ENCODE measurements at places on chromosomes 5 and 9.

- DNase-seq: no peak
Observed at GRCh38 chr9:75200892-75201470, 112.7 kb downstream of the OSTF1 start.

- DNase-seq: peak; percentile 84
Observed at GRCh38 chr5:176413255-176413565, 3.1 kb downstream of the CLTB start.

DNA sequence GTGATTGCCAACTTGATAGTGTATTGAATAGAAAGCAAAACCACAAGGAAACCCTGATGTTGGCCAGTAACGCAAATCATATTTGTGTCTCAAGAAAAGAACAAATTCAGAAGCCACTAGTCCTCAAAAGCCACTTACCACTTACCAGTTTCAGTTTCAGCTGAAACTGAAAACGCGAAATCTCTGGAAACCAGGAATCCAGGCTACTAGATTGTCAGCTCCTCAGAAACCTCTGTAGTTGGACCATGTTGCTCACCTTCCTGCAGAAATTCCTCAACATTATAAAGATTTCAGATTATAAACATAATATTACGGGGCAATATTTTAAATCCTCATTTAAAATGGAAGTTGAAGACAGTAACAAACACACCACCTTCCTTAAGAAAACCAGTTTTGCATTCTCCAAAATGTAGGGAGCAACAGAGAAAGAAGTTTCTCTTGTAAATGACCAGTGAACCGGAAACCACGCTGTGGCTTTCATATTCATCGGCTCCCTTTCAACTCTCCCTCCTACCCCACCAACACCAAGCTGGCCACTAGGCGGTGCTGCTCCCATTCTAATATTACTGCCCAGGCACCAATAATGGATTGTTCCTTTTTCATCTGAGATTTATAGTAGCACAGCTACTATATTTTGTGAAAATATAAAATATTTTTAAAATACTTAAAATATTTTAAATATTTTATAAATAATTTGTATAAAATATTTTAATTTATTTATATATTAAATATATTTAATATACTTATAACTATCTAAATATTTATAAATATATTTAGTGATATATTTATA, 8.7 kb upstream of the TMED7 start:
- DNase-seq: peak; percentile 95

DNA sequence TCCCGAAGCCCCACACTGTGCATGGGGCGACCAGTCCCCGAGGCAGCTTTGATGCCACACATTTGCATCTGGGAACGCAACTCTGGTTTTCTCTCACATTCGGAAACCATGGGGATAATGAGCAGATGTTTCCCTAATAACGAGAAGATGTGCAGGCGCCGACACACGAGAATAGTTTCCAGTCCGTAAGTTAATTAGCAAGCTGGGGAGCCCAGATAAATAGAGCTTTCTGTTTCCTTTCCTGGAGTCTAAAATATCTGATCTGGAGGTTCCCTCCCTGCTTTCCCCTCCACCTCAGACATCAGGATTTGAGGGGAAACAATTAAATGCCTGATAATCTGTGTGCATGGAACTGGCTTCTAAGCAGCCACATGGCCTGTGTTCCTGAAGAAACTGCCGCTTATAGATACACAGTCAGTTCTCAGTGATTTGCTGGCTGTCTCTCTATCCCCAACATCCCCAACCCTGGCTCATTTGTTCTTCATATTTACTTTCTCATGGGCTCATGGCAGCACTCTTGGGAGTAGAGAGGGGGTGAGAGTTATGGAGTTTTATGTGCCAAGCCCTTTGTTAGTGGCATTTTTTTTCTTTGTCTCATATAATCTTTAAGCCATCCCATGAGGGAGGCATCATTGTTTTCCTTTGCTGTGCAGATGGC, 62.8 kb downstream of the PDZD2 start:
- no peak for DNase-seq

DNA sequence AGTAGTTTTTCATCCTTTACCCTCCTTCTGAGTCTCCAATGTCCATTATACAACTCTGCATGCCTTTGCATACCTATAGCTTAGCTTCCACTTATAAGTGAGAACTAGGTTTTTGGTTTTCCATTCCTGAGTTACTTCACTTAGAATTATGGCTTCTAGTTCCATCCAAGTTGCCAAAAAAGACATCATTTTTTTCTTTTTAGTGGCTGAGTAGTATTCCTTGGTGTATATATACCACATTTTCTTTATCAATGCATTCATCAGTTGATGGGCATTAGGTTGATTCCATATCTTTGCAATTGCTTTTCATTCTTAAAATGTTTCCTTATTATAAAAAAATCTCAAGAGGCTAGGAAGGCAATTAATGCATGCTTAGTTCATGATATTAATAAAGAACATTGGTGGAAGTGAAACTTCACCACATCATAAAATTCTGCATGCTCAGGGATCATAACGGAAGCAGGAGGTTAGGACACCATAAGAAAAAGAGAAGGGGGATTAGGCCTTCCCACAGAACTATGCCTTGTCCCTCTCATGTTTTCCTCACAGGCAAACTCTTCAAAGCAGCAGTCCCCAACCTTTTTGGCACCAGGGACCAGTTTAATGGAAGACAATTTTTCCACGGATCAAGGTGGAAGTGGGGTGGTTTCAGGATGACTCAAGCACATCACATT, 105.2 kb downstream of the FRMD3 start:
- DNase-seq: no peak

- no peak for DNase-seq
Observed at GRCh38 chr5:33487236-33487635, 46.5 kb downstream of the TARS1 start.

DNA sequence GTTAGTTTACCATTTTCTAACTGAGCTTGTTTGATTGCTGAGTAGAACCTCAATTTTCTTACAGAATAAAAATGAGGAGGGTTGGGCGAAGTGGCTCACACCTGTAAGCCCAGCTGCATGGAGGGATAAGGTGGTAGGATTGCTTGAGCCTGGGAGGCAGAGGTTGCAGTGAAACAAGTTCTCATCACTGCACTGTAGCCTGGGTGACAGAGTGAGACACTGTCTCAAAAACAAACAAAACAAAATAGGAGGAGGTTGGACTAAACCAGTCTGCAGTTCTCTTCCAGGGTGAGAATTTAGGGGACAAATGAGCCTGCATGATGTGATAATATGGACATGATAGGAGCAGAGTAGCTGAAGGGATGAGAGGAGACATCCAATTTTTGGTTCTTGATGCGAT, 57.3 kb downstream of the SLC27A6 start:
- DNase-seq: no peak

DNA sequence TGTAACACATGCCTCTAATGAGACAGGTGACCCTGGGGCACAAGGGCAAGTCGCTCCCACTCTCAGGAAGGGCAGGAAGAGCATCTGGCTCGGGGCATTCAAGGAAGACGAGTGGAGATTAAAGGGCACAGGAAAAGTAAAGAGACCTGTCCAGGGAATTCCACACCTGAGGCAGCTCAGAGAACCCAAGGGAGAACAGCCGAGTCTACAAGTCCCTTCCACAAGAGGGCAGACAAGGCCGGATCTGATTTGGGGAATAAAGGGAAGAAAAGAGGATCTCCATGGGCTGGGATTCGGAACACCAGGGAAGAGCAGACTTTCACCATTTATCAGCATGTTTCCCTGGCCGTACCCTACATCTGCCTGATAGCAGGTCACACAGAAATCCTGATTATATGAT, 28.1 kb downstream of the GPX3 start:
- no peak for DNase-seq

- no peak for DNase-seq
Observed at GRCh38 chr5:120088836-120089235, 375.3 kb upstream of the PRR16 start.

DNA sequence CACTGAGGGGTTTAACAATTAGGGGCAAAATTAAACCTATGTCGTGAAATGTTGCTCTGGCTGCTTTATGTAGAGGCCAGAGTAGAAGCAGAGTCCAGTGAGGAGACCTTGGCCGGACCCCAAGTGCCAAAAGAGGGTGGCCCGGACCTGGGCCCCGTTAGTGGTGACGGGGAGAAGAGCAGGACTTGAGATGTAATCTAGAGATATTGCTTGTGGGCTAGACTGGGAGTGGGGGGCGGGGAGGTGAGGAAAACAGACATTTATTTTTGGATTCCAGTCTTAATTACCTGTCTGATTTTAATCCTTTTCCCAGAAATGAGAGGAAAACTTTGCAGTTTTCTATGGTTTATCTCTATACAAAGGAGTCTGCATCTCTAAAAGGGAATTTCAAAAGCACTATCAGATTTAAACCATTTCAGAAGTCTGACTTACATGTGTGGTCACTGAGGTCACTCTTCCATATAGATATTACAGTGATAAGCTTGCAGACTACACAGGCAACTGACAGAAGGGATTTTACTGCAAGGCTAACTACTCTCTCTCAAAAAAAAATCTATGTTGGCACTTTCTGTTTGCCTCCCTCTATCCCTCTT, 108.1 kb downstream of the MED27 start:
- DNase-seq: no peak

- DNase-seq: no peak
Observed at GRCh38 chr5:157802736-157803135, 56.2 kb downstream of the CLINT1 start.

- DNase-seq: no peak
Observed at GRCh38 chr9:110912419-110913291, 125.6 kb downstream of the LPAR1 start.

GRCh38 chr9:72529531-72529930, 8.1 kb downstream of the TMC1 start:
- DNase-seq: no peak

GRCh38 chr5:39426746-39427105, 1.9 kb upstream of the DAB2 start:
- DNase-seq: no peak

GRCh38 chr5:15703901-15704300, 203.9 kb downstream of the FBXL7 start:
- no peak for DNase-seq

DNA sequence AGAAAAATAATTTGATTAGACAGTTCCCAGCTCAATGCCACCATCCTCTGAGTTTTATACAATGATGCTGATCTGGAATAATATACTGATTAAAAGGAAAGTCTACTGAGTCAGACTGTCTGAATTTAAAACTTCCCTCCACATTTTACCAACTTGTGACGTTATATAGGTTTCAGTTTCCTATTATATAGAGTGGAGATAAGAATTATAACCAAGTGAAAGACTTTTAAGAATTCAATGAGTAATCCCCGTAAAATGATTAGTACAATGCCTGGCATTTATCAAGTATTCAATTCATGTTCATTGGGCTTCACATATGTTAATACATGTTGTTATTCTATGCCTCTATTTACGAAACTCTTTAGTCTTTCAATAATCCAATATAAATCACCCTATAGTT, 166.0 kb downstream of the CDH9 start:
- no peak for DNase-seq

GRCh38 chr9:131584858-131585257, 39.5 kb downstream of the PRRT1B start:
- no peak for DNase-seq

- DNase-seq: peak; percentile 74
Observed at GRCh38 chr5:2284678-2285077, 402.0 kb upstream of the IRX4 start.

DNA sequence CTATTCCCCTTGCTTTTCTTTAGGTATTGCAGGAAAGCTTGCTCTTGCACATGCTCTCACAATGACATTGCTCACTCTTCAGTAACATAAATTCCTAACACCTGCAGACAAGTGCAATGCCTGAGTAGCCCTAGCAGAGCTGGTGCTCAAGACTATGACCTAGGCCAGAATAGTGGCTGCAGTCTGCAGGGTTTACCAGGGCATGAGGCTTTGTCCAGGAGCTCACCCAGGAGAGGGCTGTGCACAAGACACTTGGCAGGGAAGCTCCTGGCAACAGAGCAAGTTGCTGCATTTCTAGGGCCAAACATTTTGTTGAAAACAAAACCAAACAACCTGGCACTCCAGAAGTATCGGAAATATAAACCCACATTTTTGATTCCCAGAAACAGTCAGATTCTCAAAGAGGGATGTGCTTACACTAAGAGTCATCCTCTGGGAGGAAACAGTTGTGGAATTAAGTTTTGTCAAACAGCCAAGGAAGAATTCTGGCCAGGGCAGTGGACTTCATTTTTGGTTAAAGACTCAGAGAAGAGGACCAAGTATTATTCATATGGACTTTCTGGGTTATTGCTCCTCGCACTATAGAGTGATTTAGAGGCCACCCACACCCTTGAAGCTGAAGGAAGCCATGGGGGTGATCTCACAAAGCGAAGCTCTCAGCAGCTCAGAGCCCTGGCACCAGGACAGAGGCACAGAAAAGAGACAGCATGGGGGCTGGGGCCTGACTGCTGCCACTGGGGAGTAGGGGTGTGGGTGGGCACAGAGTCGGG, 44.9 kb downstream of the MACROH2A1 start:
- DNase-seq: no peak

- DNase-seq: no peak
Observed at GRCh38 chr5:73441378-73441777, 7.2 kb downstream of the FOXD1 start.

GRCh38 chr9:35014517-35014916, 25.0 kb downstream of the DNAJB5 start:
- no peak for DNase-seq

DNA sequence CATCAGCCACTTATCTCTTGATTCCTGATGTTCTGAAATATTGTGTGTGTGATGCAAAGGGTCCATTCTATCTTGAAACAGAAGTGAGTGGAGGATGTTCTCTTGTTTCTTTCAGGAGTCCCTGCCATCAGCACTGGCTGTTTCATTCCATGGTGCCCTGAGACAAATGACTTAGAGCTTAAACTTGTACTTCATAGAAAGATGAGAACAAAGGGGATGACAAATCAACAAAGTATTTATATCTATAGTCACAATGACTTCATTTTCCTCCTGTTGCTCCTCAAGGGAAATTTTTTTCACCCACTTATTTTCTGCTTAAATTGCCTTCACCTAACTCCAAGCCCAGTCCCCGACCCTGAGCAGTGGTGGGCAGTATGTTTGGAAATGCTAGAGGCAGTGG, 171.6 kb downstream of the TARS1 start:
- no peak for DNase-seq

- no peak for DNase-seq
Observed at GRCh38 chr5:166725593-166725992, 1565.9 kb upstream of the WWC1 start.

DNA sequence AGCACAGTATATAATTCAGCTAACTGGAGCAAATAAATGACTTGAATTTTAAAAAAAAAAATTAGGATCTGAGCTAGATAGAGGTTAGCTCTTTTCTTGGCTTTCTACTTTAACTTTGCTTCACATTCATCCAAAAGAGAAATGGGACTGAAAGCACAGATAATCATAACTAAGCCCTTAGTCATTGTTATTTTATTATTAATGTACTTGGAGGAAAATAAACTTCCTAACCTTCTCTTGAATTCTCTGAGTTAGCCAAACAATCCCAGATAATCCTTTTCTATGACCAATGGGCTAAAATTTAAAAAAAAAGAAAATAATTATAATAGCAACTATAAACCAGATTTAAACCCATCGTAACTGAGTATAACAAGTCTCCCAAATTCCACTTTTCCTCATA, 57.6 kb upstream of the RASA1 start:
- no peak for DNase-seq

GRCh38 chr9:126700296-126700695, 86.6 kb downstream of the LMX1B start:
- DNase-seq: peak; percentile 41

All from posterior vena cava (tissue), 2 donors.